ENCODE measurements at places on chromosomes 13 and 19. TPM values are rescaled to one million over a fixed set of nuclear protein-coding genes. Genes with fewer than 3 reads are reported as not detected.
A peak's percentile ranks its signal among the peaks of the same experiment; 100 is the strongest.

DNA sequence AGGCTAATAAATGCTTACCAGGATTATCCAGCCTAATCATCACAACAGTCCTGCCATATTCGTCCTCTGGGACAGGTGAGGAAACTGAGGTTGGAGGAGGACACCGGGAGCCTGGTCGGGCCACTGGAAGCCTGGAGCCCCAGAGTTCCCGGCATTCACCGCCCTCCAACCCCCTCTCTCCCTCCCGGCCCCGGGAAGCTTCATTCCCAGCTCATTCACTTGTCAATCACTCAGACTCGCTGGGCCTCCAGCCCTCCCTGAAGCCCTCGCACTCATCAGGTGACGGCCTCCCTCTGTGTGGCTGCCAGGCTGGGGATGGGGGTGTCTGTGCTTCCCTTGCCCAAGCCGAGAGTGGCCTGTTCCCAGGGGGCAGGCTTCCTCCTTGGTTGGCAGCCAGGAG lies 22.5 kb upstream of the ZNF99 start:
- no peak for DNase-seq

DNA sequence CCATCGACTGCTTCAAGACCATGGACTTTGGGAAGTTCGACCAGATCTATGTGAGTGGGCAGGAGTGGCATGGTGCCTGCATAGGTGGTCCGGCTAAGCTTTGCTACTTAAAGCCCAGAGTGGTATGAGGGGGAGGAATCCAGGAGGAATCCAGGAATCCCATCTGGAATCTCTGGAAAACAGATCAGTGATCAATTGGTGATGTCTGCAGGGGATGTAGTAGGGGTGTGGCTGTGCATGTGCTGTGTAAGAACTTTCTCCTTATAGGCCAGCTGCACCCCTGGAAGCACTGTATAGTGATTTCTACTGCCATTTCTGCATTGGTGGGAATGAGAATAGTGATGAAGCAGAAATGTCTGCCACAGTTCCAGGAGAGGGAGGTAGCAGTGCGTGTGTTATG lies 23.6 kb downstream of the PNPLA6 start:
- no peak for DNase-seq

BRSK1 gene
- total RNA-seq = 5.0 TPM

DNA sequence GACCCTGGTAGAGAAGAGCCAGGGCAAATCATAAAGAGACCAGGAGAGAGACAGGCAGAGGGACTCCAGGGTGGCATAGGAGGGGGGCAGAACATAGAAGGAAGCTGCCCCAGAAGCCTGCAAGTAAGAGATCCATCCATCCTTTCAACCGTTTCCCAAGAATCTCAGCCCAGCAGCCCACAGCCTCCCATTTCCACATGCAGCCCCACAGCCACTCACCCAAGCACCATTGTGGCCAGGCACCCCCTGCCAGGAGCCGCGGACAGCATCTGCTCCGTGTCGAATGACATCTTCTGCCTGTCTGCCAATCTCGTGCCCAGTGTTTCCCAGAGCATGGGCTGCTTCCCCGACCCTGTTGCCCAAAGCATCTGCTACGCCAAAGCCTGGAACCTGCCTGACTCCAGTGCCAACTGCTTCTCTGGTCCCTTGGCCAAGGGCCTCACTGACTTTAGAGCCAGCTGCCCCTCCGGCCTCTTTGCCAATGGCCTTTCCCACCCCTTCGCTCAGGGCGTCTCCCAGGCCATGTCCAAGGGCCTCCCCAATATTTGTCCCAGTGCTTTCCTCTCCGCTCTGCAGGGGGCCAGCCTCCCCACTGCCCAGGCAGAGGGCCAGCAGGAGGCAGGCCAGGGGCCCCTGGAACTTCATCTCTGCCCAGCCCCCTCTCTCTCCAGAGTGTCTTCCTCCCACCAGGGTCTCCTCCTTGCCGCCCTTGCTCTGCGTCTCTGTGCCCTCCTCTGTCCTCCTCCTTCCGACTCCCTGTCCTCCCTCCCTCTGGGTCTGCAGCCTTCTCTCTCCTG lies 420 bp downstream of the DMKN start:
- peak; percentile 77 for DNase-seq

Measured in tongue (tissue), 3 donors.